ENCODE measurements at places on chromosomes 16 and 17. TPM values are rescaled to one million over a fixed set of nuclear protein-coding genes. Genes with fewer than 3 reads are reported as not detected.
A peak's percentile ranks its signal among the peaks of the same experiment; 100 is the strongest.

SLC16A6 gene
- not detected for total RNA-seq

- peak; percentile 93 for DNase-seq
Observed at GRCh38 chr17:60506312-60506711, 19.7 kb downstream of the APPBP2 start.

ZFPM1 gene
- total RNA-seq = 0.35 TPM

- DNase-seq = no peak
Observed at GRCh38 chr17:28554565-28554964, 2.1 kb upstream of the UNC119 start.

- DNase-seq = peak; percentile 71
Observed at GRCh38 chr16:52557236-52557635, 10.3 kb upstream of the TOX3 start.

DNA sequence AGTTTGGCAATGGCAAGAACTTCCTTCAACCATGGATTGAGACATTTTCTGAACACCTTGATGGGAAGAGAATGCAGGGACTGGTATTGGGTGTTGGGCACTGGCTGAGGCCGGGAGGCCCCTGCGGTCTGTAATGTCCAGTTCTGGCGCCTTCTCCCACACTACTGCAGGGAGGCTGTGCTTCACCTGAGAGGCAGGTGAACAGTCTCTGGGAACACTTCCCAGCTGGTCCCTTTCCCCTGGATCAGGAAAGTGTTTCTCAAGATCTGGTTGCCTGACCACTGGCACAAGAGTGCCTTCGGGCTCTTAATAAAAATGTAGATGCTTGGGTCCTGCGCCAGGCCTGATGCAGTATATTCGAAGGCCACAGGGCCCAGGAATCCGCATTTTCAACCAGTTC is 28.5 kb upstream of the NAT9 start:
- no peak for DNase-seq

DNA sequence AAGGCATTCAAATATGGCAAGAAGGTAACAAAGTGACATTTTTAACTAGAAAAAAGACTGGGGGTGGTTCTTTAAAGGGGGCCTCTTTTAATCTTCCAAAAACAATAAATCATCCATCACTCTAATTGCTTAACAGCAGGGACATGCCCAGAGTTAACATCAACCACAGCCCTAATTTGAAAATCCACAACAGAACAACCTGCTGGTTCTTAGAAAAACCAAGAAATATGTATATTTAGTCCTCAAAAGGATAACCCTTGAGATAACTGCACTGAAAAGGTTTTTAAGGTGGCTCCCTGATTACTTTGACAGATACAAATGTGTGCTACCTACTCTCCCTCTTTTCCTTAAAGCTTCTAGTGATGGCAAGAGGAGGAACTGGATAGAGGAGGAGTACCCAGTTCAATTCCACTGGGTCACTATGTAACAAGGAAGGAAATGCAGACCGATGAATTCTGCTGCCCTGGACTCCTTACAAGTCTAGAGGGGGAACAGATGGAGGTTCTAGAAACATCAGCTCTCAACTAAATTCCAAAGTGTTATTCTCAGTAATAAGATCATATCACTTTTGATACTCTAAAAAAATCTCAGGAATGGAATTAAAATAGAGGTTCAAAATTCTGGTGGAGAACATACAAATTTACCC is 54.3 kb downstream of the N4BP1 start:
- no peak for DNase-seq

GP1BA gene
- not detected for total RNA-seq

DNA sequence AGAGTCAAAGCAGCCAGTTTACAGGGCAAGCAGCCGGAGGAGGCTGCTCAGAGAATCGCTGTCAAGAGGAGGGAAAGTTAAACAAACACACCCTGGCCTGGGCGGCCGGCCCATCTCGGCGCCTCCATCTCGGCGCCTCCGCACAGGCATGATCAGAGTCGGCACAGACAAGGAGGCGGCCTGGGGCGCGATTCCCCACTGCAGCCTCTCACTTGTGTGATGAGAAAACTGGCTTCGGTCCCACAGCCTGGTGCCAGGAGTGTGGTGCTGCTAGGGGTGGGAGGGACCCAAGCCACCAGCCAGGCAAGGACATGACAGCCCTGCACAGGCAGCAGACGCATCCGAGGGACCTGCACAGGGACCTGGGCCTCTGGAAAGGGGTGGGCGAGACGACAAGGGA is 17.7 kb downstream of the SLC38A10 start:
- no peak for DNase-seq

- DNase-seq = no peak
Observed at GRCh38 chr17:50573866-50574611, 13.5 kb downstream of the CACNA1G start.

- no peak for DNase-seq
Observed at GRCh38 chr17:14429084-14429483, 128.2 kb downstream of the HS3ST3B1 start.

- no peak for DNase-seq
Observed at GRCh38 chr17:48357779-48358602, 72.0 kb downstream of the SKAP1 start.

UBTF gene
- total RNA-seq = 68.7 TPM

DNA sequence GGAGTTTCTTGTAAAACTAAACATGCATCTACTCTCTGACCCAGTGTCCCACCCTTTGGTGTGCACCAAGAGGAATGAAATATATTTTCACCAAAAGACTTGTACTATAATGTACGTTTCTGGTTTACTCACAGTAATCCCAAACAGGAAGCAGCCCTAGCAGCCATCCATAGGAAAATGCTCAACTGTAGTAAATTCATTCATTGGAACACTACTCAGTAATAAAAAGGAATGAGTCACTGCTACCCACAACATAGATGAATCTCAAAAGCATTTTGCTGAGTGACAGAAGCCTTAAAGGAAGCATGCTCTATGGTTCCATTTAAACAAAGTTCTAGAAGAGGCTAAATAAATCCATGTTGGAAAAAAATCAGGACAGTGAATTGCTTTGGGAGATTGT is 37.6 kb upstream of the DHRS7B start:
- DNase-seq = peak; percentile 35

- DNase-seq = no peak
Observed at GRCh38 chr16:20743591-20743990, 2.0 kb upstream of the THUMPD1 start.

- DNase-seq = no peak
Observed at GRCh38 chr16:80985611-80986010, 21.1 kb downstream of the CMC2 start.

All from Caki2 (cell line).